ENCODE measurements at places on chromosomes 4 and X. TPM values are rescaled to one million over a fixed set of nuclear protein-coding genes. Genes with fewer than 3 reads are reported as not detected.
A peak's percentile ranks its signal among the peaks of the same experiment; 100 is the strongest.

DNA sequence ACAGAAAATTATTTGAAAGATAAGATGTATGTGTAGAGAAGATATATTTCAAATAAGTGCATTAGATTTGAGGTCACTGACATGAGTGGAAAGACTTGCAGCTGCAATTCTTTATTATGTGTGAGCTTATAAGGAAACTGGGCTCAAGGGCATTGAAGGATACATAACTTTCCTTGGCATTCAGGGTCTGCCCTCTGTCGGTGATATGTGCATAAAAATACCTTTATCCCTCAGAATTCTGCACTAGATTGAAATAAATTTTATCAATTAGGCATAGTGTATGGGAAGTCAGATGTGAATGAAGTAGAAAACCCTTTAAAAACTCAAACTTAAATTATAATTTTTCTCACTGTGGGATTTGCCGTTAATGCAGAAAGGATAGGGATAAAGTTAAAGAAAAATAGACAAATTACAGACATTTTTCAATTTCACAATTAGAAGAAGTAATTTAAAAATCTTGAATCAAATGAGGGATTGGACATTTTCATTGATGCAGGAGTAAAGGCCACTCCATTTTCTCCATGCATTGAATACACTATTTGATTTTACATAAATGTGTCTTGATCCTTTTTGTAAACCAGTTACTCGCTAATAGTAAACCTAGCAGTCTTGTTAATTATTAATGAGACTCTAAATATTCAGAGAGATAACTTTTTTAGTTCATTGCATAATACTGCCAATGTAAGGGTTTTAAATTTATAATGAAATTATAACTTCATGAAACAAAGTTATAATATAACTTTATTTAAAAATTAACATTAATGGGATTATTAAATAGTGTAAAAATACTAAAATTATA, 21.0 kb upstream of the ETNPPL start:
- no peaks in the 10 kb centered on the region for H3K36me3 ChIP-seq
- no peak overlapping the region for H3K4me3 ChIP-seq
- H3K27ac ChIP-seq, result no peak overlapping the region
- H3K4me1 ChIP-seq, result no peaks in the 10 kb centered on the region

The ERAS gene
- total RNA-seq, result not detected

GRCh38 chrX:14359316-14359715, 170.0 kb upstream of the GLRA2 start:
- H3K27ac ChIP-seq, result no peak overlapping the region
- no peak overlapping the region for H3K4me3 ChIP-seq
- H3K4me1 ChIP-seq, result peaks cover 46% of the 10 kb centered on the region
- no peaks in the 10 kb centered on the region for H3K27me3 ChIP-seq

DNA sequence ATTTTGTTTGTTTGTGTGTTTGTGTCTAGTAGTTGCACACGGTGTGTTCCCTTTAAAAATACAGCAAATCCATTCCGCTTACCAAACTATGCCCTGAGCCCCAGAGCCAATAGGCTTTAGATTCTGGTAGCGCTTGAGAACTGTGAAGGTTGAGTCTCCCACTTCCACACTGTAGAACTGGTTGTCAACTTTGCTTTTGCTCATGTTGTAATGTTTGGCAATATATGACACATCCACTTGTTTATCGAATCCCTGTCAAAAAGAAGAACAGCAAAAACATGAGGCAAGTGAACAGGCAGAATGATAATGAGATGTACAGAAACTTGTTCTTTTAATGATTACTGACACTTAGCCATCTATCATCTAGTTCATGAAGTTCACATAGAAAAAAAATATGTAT, 200.6 kb downstream of the MAPK10 start:
- no peak for DNase-seq
- H3K36me3 ChIP-seq, result no peaks in the 10 kb centered on the region
- no peak overlapping the region for H3K27ac ChIP-seq
- H3K4me1 ChIP-seq, result no peaks in the 10 kb centered on the region
- no peak overlapping the region for H3K4me3 ChIP-seq

- H3K36me3 ChIP-seq, result no peaks in the 10 kb centered on the region
- H3K27me3 ChIP-seq, result no peaks in the 10 kb centered on the region
- H3K4me1 ChIP-seq, result no peaks in the 10 kb centered on the region
Measured at GRCh38 chr4:179361978-179362486, 1919.8 kb upstream of the AGA start.

DNA sequence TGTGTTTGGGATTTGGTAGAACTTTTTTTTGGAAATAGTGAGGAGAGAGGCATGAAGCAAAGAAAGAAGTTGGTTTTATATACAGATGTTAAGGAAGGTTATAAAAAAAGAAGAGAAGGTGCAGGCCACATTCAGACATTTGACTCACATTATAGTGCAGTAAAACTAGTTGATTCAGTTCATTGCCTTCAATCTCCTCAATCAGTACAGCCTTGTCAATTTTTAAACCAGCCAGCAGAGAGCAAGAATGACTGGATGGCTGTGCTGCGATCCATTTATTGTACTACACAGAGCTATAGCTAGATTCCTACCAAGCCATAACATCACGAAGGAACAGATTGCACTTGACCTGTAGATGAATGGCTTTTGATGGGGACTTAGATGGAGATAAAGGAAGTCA, 79.7 kb upstream of the LSM6 start:
- no peak overlapping the region for H3K4me3 ChIP-seq
- DNase-seq, result no peak
- H3K27ac ChIP-seq, result no peak overlapping the region
- H3K36me3 ChIP-seq, result no peaks in the 10 kb centered on the region
- no peaks in the 10 kb centered on the region for H3K27me3 ChIP-seq
- no peaks in the 10 kb centered on the region for H3K4me1 ChIP-seq

DNA sequence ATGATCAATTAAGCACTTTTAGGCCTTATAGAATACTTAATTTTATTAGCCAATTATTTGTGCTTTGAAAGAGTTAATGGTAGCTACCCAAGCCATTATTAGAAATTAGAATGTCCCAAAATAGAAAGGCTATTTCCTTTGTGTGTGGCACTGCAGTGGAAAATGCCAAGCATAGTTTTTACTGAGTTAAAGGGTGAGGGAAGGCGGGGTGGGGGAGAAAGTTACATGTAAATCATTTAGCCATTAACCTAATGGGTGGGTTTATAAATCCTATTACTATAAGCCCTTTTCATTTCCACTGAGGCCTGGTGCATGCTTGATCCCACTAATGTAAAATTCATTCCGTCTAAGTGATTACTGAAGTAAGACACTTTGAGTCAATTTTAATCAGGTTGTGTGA, 105.8 kb downstream of the POLA1 start:
- H3K27ac ChIP-seq, result no peak overlapping the region
- DNase-seq, result no peak
- no peak overlapping the region for H3K4me3 ChIP-seq

GRCh38 chr4:187565416-187565815, 430.2 kb upstream of the ZFP42 start:
- no peak for DNase-seq
- no peak overlapping the region for H3K4me3 ChIP-seq
- no peak overlapping the region for H3K27ac ChIP-seq
- H3K36me3 ChIP-seq, result no peaks in the 10 kb centered on the region
- peaks cover 9% of the 10 kb centered on the region for H3K4me1 ChIP-seq

The FAT4 gene
- total RNA-seq, result 37.1 TPM

The USP9X gene
- 51.8 TPM for total RNA-seq

DNA sequence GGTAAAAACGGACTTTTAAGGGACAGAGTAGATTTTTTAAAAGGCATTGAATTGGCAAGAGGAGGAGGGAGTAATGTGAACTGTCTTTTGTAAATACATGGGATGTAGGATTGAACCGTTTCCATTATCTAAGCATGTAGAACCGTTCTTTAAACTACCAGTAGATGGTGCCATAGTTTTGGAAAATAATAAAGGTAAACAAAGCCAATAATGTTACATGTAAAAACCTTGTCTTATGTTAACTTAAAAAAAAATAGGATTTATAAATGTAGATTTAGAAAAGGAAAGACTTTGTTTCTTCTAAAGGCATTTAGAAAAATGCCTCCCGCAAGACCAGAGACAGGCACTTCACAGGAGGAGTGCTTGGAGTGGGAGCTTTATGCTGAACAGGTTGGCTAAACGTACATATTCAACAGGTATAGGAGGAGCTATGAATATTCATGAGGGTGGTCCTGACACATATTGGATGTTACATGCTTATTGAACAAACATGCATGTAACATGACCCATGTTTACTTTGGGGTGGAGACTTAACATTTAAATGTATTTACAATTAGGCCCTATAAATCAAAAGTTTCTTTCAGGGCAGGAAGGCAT, 45.5 kb upstream of the FAM241A start:
- H3K27me3 ChIP-seq, result no peaks in the 10 kb centered on the region
- no peaks in the 10 kb centered on the region for H3K4me1 ChIP-seq
- no peak overlapping the region for H3K27ac ChIP-seq
- H3K4me3 ChIP-seq, result no peak overlapping the region

- no peak overlapping the region for H3K27ac ChIP-seq
- no peaks in the 10 kb centered on the region for H3K27me3 ChIP-seq
- H3K4me1 ChIP-seq, result no peaks in the 10 kb centered on the region
- peaks cover 48% of the 10 kb centered on the region for H3K36me3 ChIP-seq
Measured at GRCh38 chr4:3415471-3416141, 26.2 kb upstream of the HGFAC start.

The PROM1 gene
- 0.47 TPM for total RNA-seq

- no peaks in the 10 kb centered on the region for H3K4me1 ChIP-seq
- DNase-seq, result no peak
- H3K4me3 ChIP-seq, result no peak overlapping the region
- no peaks in the 10 kb centered on the region for H3K27me3 ChIP-seq
- no peaks in the 10 kb centered on the region for H3K36me3 ChIP-seq
Measured at GRCh38 chr4:148116264-148116663, 325.9 kb downstream of the NR3C2 start.

DNA sequence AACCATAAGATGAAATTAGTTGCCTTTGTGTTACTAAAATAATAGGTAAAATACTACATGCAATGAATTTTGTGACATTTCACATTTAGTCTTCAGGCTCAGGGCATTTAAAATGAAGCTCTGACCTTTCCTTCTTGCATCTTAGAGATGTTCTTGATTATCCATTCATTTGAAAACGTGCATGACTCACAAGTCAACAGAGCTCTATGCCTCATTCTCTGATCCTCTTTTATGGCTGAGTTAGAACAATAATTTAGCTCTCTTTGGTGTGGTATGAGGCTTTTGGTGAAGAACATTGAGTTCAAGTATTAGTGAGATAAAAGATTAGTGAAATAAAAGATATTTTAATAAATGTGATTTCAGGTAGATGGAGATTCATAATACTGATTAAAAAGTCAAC, 66.5 kb downstream of the TIGD2 start:
- no peaks in the 10 kb centered on the region for H3K36me3 ChIP-seq
- DNase-seq, result no peak
- no peak overlapping the region for H3K27ac ChIP-seq
- H3K4me1 ChIP-seq, result no peaks in the 10 kb centered on the region
- no peak overlapping the region for H3K4me3 ChIP-seq

The C4orf51 gene
- not detected for total RNA-seq

DNA sequence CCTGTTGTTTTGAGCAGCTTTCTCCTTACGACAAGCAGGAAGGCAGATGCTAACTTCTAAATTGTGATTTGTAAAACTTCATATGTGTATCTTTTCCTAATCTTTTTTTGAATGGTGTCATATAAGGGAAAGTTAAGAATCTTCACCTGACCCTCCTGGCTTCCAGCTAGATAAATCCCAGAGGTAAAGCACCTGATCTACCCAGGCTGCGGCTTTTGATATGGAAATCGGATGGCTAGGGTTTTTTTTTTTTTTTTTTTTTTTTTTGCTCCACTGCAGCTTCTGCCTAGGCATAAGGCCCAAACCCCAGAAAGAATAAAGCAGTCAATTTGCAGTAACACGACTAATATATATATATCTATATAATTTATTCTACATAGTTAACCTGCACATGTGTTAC, 10.0 kb downstream of the MAB21L2 start:
- H3K4me3 ChIP-seq, result no peak overlapping the region
- no peaks in the 10 kb centered on the region for H3K4me1 ChIP-seq
- no peak for DNase-seq
- no peaks in the 10 kb centered on the region for H3K36me3 ChIP-seq

- H3K4me3 ChIP-seq, result no peak within 1 kb of the TSS
- H3K36me3 ChIP-seq, result no peaks in the 10 kb centered on the region
- H3K4me1 ChIP-seq, result peaks cover 14% of the 10 kb centered on the region
- H3K27ac ChIP-seq, result no peak within 1 kb of the TSS
Measured at GRCh38 chr4:87975466-87975865, at the start of gene SPP1. SPP1 (plus strand) TSS chr4:87975714; CDS start chr4:87976896, 1,182 bp downstream.

The PAGE2B gene
- total RNA-seq, result not detected

The EMCN gene
- not detected for total RNA-seq

GRCh38 chrX:139738581-139738980, 30.6 kb upstream of the MCF2 start:
- H3K4me3 ChIP-seq, result no peak overlapping the region
- no peaks in the 10 kb centered on the region for H3K27me3 ChIP-seq
- H3K27ac ChIP-seq, result 0 out of 2 replicates have a peak overlapping the region, but pooled peaks have one; percentile 20

DNA sequence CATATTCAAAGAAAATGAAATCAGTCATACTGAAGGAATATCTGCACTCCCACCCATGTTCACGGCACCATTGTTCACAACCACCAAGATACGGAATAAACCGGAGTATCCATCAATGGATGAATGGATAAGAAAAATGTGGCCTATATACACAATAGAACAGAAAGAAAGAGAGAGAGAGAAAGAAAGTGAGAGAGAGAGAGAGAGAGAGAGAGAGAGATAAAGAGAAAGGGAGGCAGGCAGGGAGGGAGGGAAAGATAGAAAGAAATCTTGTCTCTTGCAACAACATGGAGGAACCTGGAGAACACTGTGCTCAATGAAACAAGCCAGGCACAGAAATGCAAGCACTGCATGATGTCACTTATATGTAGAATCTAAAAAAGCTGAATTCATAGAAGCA, 52.4 kb downstream of the ANKRD17 start:
- H3K4me1 ChIP-seq, result peaks cover 10% of the 10 kb centered on the region
- H3K27me3 ChIP-seq, result no peaks in the 10 kb centered on the region
- DNase-seq, result no peak
- H3K27ac ChIP-seq, result no peak overlapping the region
- no peak overlapping the region for H3K4me3 ChIP-seq

- H3K27ac ChIP-seq, result no peak overlapping the region
- DNase-seq, result no peak
- no peaks in the 10 kb centered on the region for H3K4me1 ChIP-seq
- H3K27me3 ChIP-seq, result no peaks in the 10 kb centered on the region
- no peaks in the 10 kb centered on the region for H3K36me3 ChIP-seq
- no peak overlapping the region for H3K4me3 ChIP-seq
Measured at GRCh38 chr4:97994765-97995465, 148.4 kb downstream of the STPG2 start.

- no peaks in the 10 kb centered on the region for H3K4me1 ChIP-seq
- no peaks in the 10 kb centered on the region for H3K36me3 ChIP-seq
- no peak for DNase-seq
- no peaks in the 10 kb centered on the region for H3K27me3 ChIP-seq
- no peak overlapping the region for H3K27ac ChIP-seq
- no peak overlapping the region for H3K4me3 ChIP-seq
Measured at GRCh38 chr4:90174621-90175023, 47.4 kb downstream of the CCSER1 start.

- no peak overlapping the region for H3K4me3 ChIP-seq
- DNase-seq, result peak; percentile 87
- H3K27me3 ChIP-seq, result no peaks in the 10 kb centered on the region
- no peaks in the 10 kb centered on the region for H3K36me3 ChIP-seq
- H3K27ac ChIP-seq, result peak overlapping the region; percentile 91
Measured at GRCh38 chr4:89753601-89754066, 83.3 kb downstream of the SNCA start.

Measured in SJSA1 (cell line).